ENCODE measurements at places on chromosomes 16 and 17.

DNA sequence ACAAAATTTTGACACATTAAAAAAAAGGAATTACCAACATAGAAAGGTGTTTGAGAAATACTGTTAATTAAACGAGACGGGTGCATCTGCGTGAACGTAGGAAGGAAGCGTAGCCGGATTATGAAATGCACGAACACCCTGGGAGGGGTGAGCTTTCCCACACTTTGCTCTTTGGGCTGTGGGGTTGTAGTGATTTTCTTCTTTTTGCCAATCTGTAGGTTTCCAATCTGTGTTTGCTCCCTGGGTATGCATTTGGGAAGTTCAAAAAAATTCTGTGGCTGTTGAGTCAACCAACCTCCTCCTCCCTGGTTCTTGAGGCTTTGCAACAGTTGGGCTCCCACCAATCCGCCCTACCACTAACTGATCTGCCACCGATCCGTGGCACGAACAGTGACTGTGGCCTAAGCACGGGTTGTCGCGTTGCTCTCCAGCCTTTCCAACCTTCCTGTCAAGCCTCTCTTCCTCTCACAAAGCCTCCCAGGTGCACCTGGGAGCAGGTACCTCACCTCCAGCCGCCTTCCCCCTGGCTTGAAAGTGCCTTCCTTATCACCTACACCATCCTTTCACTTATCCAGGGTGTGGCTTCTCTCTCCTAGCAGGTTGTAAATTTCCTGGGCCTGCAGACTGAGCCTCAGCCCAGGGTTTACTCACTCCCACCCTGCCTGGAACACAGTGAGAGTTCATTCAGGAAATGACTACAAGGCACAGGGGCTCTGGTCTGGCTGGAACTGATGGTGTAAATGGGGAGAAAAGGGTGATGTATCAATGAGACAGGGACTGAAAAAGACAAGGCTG, 16.6 kb downstream of the RTN4RL1 start:
- no peak for DNase-seq

DNA sequence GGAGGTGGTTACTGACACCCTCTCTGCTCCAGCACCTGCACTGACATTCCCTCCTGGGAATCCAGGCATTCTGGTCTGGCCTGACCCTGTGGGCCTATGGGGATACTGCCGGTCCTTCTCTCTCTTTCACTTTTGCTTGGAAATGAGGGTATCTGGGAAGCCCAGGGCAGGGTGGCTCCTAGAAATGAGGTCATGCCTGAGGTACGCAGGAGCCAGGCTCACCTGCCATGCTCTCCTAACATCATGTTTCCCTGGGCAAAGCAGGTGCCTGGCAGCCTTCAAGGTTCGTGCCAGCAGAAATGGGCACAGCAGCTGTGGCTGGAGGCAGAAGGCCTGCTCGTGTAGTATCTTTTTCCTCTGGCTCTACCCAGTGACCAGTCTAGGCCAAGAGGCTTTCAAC, 3.3 kb downstream of the ITGA3 start:
- no peak for DNase-seq

DNA sequence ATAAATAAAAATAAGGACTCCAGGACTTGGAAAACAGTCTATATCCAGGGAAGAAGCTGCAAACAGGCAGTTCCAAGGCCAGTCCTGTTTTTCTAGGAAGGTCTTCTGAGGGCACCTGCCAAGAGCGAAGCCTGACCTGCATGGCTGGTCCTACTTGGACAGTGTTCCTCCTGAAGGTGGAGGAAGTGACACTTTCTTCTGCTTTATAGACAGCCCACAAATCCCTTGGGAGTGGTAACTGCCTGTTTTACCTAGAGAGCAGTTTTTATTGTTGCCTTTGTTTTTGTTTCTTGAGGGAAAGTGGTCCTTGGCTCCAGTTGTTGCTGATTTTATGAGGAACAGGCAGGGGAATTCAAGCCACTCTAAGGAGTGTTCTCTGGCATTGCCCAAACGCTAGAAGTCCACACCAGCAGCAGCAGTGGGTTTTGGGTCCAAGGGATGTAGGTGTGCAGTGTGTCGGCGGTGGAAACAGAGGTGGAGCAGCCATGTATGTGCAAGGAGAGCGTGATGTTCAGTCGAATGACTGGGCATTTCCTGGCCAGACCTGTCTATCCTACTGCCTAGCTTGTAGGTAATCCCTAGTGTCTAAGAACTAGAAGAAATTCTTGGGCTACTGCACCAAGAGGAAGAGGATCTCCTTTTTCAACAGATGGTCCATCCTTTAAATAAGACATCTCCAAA, 35.3 kb downstream of the LDHD start:
- DNase-seq = no peak

- DNase-seq = no peak
Measured at GRCh38 chr17:66040402-66040801, 151.5 kb downstream of the CEP112 start.

DNA sequence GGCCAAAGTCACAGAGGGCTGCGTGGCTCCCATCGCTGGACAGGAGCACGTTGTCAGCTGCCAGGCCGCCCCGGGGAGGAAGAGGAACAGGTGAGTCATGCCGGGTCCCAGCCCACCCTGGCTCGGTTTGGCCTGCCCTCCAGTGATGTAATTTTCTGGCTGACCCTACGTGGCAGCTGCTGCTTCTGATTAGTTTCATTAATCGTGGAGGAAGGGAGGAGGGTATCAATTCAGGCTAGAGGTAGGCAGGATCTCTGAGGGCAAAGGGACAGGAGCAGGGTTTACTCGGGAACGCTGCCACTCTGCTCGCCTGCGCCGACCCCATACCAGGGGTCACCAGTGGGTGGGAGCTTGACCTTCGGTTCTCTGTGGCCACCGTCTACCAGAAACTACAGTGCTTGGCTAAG, 11.7 kb upstream of the SPATA32 start:
- no peak for DNase-seq

DNA sequence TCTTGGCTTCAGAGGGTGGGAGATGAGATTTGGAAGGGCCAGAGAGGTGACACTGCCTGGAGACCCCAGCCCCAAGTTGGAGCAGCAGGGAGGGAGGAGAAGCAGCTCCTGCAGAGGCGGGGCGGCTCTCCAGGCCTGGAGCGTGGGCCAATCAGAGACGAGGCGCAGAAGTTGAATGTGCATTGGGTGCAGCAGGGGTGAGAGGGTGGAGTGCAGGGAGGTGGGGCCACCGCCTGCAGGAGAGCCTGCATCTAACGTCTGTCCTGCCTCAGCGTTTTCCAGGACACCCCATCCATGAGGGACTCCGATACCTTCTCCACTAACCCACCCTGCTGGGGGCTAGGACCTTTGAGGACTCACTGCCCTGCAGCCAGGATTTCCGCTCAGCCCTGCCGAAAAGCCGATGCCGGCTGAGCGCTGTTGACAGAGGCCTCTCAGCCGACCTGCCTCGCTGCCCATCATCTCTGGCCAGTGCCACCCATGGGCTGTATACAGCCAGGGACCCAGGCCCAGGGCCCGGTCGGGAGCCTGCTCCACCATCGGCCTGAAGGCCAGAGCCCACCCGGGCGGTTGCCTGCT, 146.2 kb downstream of the ENGASE start:
- DNase-seq = no peak

GRCh38 chr17:82013341-82013740, 9.3 kb downstream of the CENPX start:
- DNase-seq = no peak

DNA sequence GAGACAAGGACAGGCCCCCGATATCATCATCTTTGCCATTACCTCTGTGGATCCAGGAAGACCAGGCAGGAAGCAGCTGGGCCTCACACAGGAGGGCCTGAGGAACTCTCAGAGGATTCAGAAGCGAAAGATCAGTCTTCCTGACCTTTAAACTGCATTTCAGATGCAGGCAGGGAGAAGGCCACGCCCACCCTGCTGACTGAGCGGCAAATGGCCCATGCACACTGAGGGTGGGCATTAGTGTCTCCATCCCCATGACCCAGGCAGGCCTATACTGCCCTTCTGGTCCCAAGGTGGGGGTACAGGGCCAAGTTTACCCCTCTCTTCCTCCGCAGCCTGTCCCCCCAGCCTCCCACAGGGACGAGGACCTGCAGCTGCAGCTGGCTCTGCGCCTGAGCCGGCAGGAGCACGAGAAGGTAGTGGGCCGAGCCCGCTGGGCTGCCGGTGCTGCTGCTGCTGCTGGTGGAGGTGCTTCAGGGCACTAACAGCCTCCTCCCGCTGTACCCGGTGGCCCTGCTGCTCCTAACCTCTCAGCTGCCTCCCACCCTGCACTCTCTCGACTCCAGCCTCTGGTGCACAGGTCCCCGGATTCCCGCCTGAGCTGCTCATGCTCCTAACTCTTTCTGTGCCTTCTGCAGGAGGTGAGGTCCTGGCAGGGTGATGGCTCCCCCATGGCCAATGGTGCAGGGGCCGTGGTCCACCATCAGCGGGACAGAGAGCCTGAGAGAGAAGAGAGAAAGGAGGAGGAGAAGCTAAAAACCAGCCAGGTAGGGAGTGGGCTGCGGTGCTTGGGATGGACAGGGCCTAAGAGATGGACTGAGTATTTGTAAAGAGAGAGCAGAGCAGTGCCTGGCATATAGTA, 6.2 kb downstream of the EPN3 start:
- no peak for DNase-seq

DNA sequence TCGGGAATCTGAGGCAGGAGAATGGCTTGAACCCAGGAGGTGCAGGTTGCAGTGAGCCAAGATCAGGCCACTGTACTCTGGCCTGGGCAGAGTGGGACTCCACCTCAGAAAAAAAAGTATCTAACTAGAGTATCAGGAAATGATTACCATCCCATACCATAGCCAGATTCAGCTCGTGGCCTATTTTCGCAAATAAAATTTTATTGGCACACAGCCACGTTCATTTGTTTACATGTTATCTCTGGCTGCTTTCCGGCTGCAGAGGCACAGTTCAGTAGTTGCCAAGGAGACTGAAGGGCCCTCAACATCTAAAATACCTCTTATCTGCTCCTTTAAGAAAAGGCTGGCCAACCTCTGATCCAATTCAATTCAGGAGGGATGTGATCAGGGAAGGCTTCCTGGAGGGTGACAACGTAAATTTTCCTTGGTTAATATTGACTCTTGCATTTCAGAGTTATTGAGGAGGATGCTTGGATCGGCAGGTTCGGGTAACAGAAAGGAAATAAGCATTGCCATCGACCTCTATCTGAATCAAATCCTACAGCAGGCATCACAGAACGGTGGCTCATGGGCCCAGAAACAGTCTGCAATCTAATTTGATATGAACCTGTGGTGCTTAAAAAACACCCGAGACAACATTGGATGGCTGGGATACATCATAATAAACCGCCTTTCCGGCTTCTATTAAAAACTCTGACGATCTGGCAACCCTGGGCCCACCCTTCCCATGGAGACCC, 73.8 kb downstream of the XYLT1 start:
- no peak for DNase-seq

DNA sequence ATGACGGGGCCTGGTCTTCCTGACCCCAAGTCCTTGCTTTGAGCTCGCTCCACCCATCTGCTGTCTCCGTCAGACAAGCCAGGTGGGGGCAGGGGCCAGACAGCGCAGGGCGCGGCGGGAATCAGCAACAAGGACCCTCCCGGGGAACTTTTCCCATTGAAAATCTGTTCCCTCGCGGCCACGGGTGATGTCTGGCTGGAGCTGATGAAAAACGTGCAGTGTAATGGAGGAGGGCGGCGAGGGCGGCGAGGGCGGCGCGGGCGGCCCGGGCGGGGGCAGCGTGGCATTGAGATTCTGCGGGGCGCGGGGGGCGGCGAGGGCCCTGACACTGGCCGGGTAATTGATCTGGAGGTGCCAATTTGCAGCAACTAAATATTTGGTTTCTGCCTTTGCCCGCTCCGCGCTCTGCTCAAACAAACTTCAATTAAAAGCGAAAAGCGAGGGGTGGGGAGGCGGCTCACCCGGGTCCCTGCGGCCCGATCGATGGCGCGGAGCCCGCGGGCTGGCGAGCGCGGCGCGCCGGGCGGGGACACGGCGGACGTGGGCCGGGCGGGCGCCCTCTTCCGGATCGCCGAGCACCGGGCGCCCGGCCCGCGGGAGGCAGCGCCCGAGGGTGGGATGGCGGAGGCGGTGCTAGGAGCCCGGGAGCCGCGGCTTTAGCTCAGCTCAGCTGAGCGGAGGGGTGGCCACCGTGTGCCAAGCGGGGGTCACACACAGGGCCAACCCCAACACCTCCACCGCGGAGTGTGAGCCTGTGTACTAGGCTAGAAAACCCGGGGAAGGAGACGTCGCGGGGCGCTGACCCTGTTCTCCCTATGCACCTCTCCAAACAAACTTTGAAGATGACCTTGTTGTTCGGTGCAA, 32.4 kb downstream of the DCAKD start:
- no peak for DNase-seq
